ENCODE measurements at places on chromosomes 7 and 10. TPM values are rescaled to one million over a fixed set of nuclear protein-coding genes. Genes with fewer than 3 reads are reported as not detected.

DNA sequence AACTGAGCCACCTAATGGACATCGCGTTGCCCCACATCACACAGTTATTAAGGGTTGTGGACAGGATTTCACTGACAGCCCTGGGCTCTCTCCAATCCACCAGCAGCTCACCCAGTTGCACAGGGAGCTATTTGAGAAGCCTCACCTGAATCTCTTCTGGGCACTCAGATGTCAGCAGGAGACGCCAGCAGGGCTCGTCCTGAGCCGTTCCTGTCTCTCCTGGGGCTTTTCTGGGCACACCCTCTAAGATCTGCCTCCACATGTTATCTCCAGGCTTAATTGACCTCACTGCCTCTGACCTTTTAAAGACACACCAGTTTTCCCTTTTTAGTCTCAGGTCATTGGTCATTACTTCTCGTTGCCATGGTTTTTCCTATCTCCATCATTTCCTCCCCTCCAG is 63.0 kb downstream of the GRID1 start:
- DNase-seq = no peak

GRCh38 chr7:152711444-152711944 is 35.6 kb upstream of the XRCC2 start:
- DNase-seq = no peak

DNA sequence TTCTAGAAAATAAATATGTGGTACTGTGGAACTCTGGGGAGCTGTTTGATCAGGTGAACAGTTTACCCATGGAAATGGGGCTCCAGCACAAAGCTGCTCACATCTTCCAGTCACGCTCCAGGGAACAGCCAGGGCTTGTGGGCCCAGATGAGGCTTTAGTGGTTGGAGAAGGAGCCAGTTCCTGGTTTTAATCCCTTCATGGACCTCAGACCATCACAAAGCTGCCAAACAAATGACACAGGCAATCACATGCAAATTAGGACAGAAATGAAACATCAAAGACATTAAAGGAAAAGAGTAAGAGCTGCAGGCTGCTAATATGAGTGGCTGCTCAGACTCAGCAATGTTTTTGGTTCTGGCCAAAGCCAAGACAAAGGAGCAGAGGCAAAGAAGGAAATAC is 2.2 kb upstream of the ATP6V0E2 start:
- DNase-seq = no peak

Gene RAPGEF5
- 1.8 TPM for total RNA-seq

All from Daoy (cell line).